Activated T-helper 1 cell treated with anti-CD3 and anti-CD28 coated beads, Interleukin-12 subunit alpha, Interleukin-12 subunit beta, Interleukin-2, Interleukin-4 antibody, amounts not matched to agents 30 ng/mL and 10 ng/mL and 1 ng/mL, durations not matched to agents 14 hours and 24 hours and 36 hours (primary cell): ENCODE measurements at places on chromosomes 3 and 15.

DNA sequence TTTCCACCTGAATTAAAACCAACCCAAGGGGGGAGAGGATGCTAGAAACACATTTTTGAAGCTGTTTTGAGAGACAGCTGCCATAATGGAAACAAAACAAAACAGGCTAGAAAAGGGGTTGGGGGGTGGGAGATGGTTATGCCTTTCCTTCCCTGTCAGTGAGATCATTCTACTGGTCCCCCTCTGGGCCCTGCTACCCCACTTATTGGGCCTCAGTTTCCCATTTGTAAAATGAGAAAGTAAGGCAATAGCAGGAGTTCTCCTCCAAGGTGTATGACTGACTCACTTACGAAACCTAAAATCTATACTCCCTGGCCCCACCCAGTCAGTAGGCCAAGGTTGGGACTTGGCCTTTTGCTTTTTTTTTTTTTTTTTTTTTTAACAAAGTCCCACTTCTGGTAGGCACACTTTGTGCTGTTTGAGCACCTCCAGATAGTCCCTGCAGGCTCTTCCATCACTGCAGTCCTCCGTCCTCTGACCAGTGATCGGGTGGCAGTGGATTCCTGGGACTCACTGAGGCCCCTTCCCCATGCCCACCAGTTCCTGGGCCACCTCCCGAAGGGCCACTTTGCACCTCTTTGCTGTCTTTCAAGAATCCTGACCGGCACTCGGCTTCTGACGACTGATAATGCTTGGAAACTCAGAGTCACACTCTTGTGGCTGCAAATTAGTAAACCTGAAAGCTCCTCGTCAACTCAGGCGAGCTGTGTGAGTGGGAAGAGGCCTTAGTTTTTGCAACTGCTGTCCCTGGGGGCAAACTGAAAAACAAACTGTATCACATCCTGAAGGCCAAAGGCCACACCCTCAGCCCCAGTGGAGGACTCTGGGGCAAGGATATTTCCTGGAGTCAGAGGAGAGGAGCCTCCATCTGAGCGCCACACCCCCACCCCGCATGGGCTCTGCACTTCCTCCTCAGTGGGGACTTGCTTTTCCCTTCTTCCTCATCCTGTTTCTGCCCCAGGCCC lies 6.7 kb upstream of the PSTPIP1 start:
- peak; percentile 76 for DNase-seq

DNA sequence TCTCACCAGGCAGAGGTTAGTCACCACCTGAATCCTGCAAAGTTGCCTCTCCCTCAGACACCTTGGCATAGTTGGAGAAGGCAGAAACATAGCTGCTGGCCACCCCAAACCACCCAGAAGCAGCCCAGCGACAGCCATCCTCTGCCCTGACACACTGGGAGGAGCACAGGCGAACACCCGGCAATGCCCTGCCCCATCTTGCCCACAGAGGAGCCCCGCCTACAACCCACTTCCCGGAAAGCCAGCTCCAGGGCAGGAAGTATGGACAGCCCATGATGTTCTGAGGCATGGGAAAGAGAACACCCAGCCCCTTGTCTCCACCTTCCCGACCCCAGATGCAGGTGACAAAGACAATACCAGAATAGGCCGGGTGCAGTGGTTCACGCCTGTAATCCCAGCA lies 12.6 kb upstream of the SHISA5 start:
- no peak for DNase-seq

- DNase-seq = no peak
Measured at GRCh38 chr15:75530169-75530568, 48.9 kb downstream of the PTPN9 start.

DNA sequence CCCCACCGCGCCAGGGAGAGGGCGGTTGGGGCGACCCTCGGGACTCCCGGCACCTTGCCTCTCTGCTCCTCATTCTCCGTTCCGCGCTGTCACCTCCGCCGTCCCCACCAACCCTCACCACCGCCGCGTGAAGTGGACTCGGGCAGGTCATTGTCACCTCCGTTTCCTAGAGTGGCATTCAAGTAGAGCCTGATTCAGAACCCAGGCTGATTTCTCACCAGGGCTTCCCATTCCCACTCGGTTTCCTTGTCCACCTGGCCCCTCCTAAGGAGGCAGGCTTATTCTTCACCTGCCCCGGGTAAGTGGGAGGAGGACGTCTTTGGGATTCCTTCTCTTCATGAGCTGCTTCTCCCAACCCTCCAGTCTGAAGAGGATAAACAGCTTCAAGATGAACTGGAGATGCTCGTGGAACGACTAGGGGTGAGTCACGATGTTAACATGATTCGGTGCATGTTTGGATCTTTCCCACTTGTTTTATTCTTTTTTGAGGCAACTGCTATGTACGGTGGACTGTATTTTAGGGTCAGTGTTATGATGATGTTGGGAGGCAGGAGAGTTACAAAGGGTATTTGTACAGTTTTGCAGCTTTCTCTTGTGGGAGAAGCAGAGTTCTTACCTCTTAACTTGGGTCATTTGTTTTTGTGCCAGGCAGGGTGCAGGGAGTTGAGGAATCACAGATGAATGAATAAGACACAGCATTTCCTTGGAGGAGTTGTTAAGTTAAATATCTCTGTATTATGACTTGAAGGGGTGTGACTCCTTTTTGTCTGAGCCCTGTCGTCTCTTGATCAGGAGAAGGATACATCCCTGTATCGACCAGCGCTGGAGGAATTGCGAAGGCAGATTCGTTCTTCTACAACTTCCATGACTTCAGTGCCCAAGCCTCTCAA lies 692 bp downstream of the PSMD2 start:
- DNase-seq = no peak

DNA sequence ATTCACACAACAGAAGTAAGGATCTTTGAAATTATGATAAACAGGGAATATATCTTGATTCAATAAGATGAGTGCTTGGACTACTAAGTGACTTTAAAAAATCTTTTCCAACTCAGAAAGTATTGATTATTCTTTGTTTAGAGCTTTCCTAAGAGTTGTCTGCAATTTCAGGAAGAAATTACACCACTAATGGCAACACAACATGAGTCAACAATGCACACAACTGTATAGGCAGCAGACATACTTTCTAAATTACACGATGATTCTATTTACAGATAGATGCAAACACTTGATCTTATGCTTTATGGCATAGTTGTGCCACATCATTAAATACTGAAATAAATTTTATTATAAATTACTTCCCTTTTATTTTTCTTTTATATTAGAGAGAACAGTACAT lies 4.4 kb downstream of the NAA50 start:
- DNase-seq = no peak

- DNase-seq = no peak
Measured at GRCh38 chr3:20326541-20326940, 140.5 kb upstream of the SGO1 start.

- DNase-seq = no peak
Measured at GRCh38 chr3:72380193-72380592, 468.1 kb downstream of the SHQ1 start.

DNA sequence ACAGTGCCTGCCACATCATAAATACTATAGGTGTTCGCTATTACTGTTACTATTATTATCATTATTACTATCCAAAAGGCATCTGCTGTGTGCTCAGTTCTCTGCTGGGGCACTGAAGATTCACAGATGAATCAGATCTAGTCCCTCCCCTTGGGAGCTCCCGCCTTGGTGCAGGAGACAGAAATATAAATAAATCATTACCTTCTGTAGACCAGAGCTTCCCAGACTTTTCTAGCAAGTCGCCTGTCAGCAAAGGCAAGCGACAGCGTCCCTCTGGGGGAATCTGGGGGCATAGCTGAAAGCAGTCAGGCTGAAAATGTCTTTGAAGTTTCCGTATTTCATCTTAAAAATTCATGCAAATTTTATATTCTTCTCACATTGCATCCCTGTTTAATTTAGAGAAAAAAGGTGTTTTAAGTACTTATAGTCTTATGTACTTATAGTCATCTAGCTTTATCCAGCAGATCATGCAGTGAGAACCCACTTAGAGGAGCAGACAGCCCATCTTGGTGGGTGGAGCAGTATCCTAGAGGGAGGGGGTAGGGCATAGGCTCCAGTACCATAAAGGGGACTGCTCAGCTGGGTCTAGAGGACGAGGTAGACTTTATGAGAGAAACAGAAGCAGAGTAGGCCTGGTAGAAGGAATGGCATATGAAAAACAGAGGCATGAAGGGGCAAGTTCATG lies 10.4 kb upstream of the BRPF1 start:
- no peak for DNase-seq

DNA sequence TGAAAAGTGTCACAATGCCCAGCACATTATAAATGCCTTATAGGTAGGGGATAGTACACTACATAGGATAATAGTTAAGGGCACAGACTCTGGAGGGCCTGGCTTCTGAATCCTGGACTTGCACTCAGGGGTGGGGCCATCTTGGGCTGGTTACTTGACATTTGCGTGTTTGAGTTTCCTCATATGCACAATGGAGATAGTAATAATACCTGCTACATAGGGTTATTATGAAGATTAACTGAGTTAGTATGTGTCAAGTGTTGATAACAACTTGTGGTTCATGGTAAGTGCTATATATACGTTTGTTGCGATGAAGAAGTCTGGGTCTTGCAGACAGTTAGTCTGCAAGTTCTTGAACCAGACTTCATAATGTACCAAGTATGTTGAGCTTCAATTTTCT lies 37.0 kb downstream of the MITF start:
- DNase-seq = no peak

DNA sequence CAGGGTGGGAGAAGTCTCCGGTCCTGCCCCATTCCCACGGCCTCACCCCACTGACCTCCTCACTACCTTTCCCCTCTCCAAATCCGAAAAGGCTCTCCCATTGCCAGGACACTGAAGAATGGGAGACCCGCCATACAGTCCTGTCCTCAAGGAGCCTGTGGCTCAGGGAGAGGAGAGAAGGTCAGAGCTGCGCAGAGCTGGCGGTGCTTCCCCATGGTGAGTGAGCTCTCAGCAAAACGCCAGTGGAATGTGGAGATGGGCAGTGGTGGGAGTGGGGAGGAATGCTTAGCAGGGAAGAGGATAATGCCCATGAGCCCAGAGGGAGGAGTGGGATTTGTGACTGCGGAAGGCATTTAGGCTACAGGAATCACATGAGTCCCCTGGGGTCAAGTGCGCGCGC lies 20.1 kb downstream of the FAM43A start:
- DNase-seq = no peak

DNA sequence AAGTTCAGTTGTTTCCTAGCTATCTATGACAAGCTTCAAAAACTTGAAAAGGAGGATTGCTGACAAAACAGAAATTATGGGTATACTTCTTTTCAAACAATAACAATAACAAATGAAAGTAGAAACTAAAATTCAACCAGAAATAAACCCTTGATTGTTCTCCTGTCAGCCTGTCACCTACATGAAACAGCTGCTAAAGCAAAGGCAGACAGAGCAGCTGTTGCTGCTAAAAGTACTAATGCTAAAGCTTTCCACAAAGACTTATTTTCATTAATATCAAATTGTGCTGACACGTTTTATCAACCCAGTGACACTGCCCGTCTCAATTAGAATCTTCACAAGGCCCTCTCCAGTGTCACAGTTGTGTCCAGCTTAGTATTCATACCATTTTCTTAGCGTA lies 533.2 kb upstream of the GBE1 start:
- DNase-seq = no peak

GRCh38 chr3:72338942-72339669 lies 509.1 kb downstream of the SHQ1 start:
- peak; percentile 19 for DNase-seq

DNA sequence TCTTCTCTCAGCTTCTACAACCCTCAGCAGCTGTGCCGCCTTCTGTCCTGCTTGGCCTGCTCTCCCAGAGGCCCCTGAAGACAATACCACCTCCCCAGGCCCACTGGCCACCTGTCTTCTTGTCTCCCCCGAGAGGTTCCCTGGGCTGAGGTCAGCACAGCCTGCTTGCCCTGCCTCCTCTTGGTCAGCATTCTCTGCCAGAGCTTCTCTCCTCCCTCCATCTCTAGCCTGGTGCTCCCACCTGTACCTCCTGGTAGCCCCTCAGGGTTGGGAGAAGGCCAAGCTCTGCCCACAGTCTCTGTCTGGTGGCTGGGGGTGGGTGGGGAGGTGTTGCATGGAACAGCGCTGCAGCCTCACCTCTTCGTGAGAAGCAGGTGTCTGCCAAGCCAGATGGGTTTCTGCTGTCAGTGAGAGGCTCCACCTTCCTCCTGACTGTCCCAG lies 5.6 kb upstream of the ISLR start:
- no peak for DNase-seq

DNA sequence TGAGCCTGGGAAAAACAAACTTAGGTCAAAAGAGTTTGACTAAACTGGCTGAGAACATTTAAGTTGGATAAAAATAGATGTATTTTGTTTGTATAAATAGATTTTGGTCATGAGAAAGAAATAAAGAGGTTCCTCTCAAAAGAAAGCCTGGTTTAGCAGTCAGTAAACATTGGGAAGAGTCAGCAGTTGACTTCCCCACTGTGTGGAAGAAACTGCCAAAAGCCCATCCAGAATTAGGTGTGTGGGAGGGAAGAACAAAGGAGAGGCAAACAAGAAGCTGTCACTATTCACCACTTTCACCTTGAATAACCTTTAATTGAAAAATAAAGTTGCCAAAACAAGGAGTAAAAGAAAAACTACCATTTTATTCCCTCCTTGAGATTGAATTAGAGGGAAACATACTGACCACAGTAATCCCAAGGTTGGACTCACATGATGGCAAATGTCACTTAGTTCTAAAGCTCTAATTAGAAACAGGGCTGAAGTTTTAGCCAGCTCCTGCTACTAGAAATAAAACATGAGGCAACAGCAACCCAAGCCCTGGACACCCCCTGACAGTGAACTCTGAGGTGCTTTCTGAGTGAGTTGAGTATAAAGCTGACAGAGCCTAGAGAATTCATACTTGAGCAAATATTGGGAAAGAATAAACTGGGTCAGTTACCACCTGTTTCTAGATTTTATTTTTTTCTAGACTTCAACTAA lies 139.3 kb downstream of the SERPINI1 start:
- no peak for DNase-seq

- no peak for DNase-seq
Measured at GRCh38 chr3:40653001-40653400, 128.2 kb downstream of the ZNF621 start.
